Stimulated activated CD4-positive, alpha-beta T cell treated with anti-CD3 and anti-CD28 coated beads, Interleukin-12 subunit alpha, Interleukin-12 subunit beta, amount 100 ng/mL, for 4 hours (primary cell): ENCODE measurements at places on chromosomes 12 and 14.
A peak's percentile ranks its signal among the peaks of the same experiment; 100 is the strongest.

DNA sequence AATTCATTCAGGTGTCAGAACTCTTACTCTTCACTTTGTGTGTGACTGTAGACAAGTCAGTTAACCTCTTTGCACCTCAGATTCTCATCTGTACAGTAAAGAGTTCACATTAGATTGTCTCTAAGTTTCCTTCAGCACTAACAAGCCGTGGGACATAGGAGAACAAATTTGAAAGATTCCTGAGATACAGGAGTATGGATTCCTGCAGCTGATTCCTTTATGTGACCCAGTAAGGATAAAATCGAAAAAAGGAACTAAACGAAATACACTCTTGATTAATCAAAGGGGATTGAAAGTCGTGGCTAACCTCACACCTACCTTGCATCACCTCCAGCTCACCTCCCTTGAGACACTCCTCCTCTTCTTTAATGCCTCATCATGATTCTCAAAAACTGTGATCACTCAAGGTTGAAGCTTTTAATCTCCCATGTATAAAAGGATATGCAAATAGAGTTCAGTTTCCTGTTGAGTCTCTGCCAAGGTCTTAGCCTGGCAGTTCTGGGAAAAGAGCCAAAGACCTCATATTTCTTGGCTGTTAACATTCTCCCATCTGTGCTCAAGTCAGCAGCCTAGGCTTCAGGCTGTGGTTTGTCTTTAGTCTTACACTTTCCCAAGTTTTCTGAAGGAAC lies 156.6 kb downstream of the DAD1 start:
- no peak for DNase-seq

DNA sequence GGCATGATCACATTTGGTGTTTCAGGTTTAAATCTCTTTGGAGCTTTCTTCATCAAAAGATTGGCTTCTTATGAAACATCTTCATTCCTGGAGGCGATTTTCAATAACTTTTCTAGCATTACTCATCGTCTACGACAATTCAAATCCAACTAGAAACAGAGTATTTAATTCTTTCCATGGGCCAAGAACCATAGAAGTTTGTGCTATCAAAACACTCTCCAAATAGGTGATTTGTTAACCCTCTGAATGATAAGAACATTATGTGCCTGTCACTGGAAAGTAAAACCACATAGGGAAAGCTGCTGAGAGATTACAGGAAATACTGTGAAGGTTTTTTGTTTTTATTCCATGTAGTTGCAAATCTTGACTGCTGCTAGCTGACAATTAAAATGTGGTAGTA lies 6.9 kb upstream of the DCN start:
- DNase-seq = no peak

- no peak for DNase-seq
Observed at GRCh38 chr14:96797582-96798349, 584 bp downstream of the VRK1 start.

DNA sequence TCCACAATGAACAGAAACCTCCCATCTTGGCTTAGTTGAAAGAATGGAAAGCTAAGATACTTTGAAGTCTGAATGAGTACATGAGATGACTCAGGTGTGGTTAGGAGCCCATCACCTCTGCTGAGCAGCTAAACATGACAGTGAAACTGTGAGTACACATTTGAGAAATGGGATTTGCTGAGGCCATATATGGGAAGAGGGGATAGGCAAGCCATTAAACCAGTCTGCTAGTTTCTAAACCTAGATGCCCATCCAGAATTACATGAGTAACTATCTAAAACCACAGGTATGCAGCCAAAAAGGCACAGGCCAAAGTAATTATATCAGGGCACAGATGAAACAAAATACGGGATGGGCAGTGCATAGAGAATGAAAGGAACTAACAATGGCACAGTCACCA lies 41.2 kb downstream of the NKX2-1 start:
- DNase-seq = no peak

DNA sequence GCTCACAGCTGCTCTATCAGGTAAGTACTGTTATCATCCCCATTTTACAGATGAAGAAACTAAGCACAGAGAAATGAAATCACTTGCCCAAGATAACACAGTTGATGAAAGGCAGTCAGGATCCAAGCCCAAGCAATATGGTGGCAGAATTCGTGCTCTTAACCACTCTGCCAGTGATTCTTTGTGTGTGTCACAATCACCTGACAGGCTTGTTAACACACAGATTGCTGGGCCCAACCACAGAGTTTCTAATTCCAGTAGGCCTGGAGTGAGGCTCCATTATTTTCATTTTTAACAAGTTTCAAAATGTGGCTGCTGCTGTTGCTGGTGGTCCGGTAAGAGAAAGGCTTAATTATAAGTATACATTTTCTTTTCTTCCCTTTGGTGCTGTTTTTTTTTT lies 134.2 kb downstream of the TGFB3 start:
- DNase-seq = no peak

GRCh38 chr12:121960541-121960940 lies 42.1 kb downstream of the CFAP251 start:
- no peak for DNase-seq

- no peak for DNase-seq
Observed at GRCh38 chr14:82244791-82245190, 711.1 kb upstream of the SEL1L start.

- no peak for DNase-seq
Observed at GRCh38 chr14:52703664-52704063, 3.3 kb upstream of the PSMC6 start.

DNA sequence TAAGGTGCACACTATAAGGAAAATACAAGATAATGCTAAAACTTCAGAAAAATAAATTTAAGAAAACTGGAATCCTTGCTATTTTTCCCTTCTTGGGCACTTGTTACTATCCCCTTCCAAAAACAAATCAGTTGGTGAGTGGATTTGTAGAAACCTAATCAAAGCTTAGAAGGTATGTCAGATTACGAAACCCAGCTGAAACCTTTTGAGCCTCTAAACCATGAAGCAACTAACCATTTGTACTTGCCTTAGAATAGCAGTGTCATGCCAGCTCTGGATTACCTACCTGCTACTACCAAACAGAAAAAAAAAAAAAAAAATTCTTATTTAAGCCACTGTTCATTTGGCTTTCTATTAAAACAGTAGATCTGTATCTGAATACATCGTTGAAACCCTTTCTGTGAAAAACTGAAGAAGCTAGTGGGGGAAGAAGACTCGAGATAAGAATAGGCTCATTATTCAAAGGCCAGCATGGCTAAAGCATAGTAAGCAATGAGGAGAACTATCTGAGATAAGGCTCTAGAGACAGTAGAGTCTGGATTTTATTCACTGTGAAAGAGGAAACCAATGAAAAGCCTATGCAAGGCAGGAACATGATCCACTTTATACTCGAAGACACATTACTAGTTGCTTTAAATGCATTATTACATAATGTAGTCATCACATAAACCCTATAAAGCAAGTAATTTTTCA lies 30.2 kb downstream of the OSBPL8 start:
- DNase-seq = no peak

- DNase-seq = no peak
Observed at GRCh38 chr14:104461676-104462449, 117.7 kb upstream of the C14orf180 start.

- DNase-seq = no peak
Observed at GRCh38 chr12:115500872-115501271, 776.6 kb downstream of the MED13L start.

DNA sequence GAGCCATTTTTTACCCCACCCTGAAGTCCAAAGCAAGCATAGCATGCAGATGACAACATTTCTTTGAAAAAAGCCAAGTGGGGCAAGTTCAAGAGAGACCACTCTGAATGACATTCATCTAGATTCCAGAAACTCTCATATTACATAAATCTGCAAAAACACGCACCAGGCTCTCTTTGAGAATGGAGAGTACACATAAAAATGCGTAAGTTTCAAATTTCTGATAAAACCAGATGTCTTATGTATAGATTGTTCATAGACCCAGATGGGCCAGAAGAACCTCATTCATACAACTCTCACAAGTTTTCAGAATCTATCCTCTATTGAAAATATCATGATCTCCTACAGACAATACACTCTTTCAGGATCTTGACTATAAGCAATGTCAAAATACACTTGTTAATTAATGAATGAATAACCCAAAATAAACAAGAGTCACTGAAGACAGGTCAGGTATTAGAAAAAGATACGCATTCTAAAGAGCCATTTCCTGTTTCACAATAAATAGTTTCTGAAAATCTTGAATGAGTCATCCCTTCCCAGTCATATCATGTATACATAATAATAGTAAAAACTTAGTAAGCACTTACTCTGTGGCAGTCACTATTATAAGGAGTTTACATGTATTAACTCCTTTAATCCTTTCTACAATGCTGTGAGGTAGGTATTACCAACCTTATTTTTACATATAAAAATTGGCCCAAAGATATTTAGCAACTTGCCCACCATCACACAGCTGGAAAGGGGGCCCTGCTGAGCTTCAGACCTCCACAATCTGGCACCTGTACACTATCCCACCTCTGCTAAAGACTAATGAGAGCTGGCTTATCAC lies 72.0 kb downstream of the PPP2R5E start:
- DNase-seq = no peak

GRCh38 chr12:34295366-34296142 lies 273.3 kb downstream of the ALG10 start:
- no peak for DNase-seq

- peak; percentile 77 for DNase-seq
Observed at GRCh38 chr12:132614861-132615578, 3.6 kb upstream of the P2RX2 start.

- DNase-seq = no peak
Observed at GRCh38 chr12:2332947-2333346, 280.2 kb downstream of the CACNA1C start.

GRCh38 chr12:53115891-53116648 lies 12.8 kb downstream of the SOAT2 start:
- DNase-seq = no peak
